CD4-positive, alpha-beta T cell treated with Interleukin-1 beta for 1 hour (primary cell): ENCODE measurements at places on chromosomes 5 and 9.
A peak's percentile ranks its signal among the peaks of the same experiment; 100 is the strongest.

DNA sequence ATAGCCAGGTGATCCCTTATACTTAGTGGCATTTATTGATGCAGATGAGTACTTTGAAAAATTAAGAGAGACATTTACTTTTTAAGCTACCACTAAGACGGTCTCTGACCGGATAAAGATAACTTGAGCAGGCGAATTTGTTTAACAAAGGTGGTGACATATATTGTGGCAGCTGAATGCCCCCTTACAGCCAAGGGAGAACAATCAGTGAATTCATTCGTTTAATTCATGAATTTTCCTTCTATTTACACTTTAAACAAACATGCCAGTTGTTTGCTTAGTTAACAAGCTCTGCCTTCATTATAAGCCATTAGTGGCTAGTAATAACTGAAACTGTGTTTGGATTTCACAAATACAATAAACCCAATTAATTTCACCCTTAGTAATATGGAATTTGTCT lies 187.1 kb downstream of the AOPEP start:
- DNase-seq = no peak

- DNase-seq = peak; percentile 20
These were observed 744 bp downstream of the TARS1 start for GRCh38 chr5:33441241-33442177.

GRCh38 chr5:124444147-124444775 lies 302.2 kb downstream of the ZNF608 start:
- no peak for DNase-seq

DNA sequence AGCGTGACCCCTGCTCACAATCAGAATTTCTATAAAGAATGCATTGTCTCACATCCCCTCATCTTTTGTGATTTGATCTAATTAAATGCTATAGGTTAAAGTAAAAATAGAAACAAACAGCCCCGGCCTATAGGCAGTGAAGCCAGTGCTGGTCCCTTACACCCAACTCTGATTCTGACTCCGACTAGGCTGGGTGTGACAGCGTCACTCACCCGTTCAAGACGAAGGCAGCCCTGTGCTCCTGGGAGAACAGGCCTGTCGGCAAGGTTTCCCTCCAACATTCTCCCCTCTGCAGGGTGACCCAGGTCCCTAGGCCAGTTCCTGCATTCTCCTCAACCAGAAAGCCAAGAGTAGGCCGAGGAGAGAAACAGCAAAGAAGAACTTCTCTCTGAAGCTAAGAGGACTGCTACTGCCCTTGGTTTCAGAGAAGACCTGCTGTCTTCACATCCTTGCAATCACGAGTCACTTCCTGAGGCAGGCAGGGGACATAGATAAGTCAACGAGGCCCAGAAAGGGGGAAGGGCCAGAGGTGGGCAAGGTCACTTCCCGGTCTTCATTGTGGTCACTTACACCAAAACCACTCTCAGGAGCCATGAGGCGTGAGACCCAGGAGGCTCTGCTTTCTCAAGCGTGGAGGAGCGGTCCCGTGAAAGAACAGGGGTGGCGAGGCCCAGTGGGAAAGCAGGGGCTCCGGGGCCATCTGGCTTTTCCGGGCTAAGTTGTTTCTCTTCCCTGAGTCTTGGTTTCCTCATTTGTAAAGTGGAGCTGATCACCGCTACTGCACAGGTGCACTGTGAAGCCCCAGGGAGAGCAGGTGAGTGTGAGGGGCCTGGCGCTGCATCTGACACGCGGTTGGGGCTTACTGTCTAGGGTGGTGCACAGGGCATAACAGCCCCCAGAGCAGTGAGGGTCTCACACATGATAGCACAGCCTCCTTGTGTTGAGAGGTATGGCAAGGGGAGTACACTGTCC lies 200.8 kb downstream of the CRB2 start:
- no peak for DNase-seq

DNA sequence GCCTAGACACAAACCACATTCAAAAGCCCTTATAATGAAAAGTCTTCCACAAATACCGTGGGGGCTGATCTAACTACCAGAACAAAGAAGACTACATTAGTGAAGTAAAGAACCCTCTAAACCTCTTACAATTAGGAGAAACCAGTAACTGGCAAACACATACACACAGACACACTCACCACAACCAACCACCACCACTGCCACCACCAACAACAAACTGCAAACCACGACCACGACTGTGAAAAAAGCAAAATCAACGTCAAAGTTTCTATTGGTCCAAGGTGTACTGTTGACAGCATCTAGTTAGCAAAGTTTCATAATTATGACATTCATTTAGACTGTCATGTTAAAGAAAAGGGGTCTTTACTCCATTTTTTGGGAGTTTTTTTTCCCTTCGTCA lies 2.7 kb downstream of the CDO1 start:
- no peak for DNase-seq
